Stimulated activated effector memory CD8-positive, alpha-beta T cell treated with anti-CD3 and anti-CD28 coated beads, Interleukin-12 subunit alpha, Interleukin-12 subunit beta, amount 100 ng/mL, for 72 hours (primary cell): ENCODE measurements at places on chromosomes 6 and 20.

GRCh38 chr6:112017169-112017568 is 36.7 kb upstream of the CCN6 start:
- DNase-seq = no peak

DNA sequence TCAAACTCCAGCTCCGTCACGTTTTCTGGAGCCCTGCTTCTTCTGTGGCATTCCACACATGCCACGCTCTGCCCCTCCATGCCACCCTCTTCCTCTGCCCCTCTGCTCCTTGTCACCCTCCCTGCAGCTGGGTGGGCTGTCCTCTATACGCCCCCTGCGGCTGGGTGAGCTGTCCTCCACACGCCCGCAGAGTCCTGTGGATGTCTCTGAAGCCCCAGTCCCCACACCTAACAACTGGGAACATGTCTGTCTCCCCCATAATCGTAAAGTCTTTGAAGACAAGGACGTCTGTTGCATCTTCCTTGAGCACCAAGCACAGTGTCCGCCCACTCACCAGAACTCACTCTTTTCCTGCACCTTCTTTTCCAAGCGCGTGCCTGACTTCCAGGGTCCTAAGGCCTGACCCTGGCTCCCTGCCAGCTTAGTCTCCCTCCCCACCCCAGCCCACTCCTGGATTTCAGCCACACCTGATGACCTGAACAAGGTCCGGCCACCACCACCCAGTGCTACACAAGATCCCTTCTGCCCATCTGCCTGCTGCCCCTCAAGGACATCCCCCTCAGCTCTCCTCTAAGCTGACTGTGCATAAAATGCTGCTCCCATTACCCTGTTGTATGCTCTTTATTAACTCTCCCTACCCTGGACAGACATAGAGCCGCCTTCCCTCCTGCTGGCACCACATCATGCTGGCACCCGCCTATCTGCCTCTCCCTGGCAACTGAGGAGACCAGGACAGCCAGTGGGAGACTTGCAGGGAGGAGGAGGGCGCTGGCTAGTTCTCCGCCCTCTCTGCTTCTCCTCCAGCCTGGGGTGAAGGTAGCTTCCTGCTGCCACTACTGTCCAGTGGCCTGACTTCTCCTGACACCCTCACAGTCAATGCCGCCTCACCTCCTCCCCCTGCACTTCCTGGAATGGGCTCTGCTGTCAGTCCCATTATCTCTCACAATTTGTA is 10.7 kb upstream of the PRR18 start:
- no peak for DNase-seq

- DNase-seq = no peak
Measured at GRCh38 chr6:71229477-71229876, 59.1 kb upstream of the OGFRL1 start.

DNA sequence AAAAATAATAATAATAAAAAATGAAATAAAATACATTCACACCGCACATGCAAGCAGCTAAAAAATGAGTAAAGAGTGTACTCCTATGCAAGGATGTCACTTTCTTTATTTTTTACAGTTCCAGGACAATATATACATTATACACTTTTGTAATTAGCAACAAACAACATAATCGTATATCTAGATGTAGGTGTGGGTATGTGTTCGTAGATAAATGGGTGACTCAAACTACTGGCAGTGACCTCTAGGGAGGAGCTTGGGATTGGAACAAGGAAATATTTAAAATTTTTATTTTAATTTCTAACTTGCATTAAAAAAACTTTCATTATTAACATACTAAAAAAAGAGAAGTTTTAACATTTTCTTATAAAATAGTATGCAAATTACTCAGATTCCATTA is 86.1 kb upstream of the MYLIP start:
- no peak for DNase-seq

DNA sequence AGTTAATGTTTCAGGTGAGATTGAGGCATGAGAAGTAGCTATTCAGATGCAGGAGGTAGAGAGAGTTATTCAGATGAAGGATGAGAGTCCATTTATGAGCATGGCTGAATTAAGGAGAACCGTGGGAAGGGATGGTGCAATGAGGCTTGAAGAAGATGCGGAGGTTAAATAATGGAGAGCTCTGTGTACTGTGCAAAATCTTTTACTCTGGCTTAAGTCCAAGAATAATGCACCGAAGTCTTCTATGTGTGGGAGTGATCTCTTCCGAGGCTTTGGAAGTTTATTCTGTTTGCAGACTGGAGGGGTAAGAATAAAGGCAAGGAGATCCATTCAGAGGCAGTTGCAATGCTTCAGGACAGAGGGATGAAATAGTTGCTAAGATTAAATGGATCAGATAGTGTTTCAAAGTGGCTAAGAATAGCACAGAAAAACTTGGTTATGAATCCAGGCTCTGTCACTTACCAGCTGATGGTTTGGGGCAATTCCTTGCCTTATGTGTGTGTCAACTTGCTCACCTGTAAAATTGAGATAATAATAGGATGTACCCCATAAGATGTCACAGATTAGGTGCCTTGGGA is 467.1 kb downstream of the HDGFL1 start:
- DNase-seq = no peak

- peak; percentile 19 for DNase-seq
Measured at GRCh38 chr6:100228834-100229441, 234.9 kb upstream of the MCHR2 start.

DNA sequence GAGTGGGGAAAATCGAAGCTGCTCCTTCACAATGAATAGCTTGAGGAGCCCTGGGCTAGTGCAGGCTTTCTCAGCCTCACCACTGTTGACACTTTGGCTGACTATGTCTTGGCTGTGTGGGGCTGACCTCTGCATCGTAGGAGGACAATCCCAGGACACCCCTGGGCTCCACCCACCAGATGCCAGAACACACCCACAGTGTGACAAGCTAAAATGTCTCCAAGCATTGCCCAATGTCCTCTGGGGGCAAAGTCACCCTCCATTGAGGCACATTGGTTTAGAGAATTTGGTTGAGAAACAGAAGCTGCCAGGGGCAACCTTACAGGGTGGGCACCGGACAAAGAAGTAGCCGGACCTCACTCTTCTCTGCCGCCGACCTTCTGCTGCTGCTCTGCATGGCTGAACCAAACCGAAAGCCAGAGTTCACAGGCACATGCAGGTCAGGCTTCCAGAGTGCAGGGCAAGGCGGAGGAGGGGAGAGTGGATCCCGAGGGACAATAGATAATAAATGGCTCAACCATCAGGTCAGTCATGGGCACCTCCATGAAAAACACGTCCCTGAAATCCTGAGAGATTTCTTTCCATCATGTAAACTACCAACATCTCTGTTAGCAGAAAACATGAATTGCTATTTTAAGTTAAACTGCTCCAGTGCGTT is 189.0 kb downstream of the LRFN2 start:
- no peak for DNase-seq
